ENCODE measurements at places on chromosomes 2 and 18.

GRCh38 chr18:3579701-3580100 lies 129.7 kb downstream of the TGIF1 start:
- no peak for DNase-seq

- no peak for DNase-seq
Measured at GRCh38 chr18:40708726-40709125, 1246.3 kb upstream of the PIK3C3 start.

DNA sequence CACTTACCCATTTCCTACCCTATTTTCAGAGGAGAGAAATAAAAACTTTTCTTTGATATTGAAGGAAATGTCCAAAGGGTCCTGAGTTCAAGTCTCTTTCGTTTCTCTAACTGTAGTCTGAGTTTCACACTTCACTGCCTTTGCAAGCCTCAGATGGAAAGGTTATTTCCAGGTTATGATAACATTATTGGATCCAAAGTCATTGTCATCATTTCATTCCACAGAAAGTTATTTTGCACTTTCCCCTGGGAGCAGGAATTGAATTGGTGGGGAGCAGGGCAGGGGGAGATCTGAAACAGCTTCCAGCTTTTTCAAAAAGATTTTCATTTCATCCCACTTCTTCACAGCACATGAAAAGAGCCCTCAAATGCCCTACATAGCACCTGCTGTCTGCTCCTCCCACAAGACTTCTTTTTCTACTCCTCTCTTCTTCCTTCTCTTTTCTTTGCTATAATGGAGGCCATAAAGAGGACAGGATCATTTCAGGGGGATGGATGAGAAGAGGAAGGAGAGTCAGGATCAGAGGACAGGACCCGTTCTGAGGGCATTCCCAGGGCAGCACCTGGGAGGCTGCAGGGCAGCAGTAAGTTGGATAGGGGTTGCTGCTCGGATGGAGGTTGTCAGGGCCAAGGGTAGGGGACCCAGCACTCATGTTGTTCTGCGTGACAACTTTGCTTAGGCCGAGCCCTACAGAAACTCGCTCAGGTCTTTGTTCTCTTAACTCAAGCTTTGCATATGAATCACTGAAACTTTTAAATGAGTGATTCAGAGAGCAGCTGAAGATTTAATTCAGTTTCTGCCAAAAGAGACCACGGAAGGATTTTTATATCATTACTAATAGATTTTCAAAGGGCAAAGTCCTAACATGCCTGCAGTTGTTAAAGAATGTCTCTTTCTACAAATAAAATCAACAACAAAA lies 11.4 kb upstream of the GALNT5 start:
- peak; percentile 23 for DNase-seq

GRCh38 chr2:74414881-74415761 lies 6.3 kb downstream of the C2orf81 start:
- DNase-seq, result no peak

DNA sequence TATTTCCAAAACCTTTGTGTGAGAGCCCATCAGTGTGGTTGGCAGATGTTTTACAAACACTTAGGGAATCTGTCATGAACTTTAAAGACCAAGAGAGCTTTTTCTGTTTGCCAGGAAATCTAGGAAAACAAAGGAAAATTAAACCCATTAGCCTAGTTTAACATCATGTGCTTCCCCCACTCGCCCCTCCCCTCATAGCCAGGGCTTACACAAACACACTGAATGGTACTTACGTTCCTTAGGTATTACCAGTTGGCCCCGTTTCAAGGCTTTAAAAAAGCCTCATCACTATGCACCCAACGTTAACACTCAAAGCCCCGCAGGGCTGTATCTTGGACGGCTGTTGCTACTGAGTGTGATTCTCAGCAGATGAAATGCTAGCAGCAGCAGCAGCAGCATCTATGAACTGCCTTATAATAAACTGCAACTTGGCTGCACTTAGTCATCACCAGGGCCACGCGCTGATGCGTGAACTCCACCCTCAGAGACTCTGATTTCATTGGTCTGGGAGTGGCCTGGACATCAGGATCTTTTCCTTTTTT lies 20.1 kb upstream of the TTC39C start:
- no peak for DNase-seq

GRCh38 chr18:39057423-39058064 lies 1491.9 kb upstream of the CELF4 start:
- DNase-seq, result no peak

DNA sequence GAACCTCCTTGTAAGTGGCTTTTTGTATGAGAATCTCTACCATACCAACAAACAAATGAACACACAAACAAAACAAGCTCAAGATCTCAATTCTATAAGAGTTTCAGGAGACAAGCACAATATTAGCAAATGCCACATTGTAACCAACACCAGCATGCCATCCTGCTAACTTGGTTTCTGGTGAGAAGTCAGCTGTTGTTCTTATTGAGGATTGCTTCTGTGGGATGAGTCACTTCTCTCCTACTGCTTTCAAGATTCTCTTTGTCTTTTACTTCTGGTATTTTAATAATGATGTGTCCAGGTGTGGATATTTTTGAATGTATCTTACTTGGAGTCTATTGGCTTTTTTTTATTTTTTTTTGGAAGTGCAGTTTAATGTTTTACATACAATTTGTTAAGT lies 131.7 kb downstream of the BCL2L11 start:
- DNase-seq, result no peak

DNA sequence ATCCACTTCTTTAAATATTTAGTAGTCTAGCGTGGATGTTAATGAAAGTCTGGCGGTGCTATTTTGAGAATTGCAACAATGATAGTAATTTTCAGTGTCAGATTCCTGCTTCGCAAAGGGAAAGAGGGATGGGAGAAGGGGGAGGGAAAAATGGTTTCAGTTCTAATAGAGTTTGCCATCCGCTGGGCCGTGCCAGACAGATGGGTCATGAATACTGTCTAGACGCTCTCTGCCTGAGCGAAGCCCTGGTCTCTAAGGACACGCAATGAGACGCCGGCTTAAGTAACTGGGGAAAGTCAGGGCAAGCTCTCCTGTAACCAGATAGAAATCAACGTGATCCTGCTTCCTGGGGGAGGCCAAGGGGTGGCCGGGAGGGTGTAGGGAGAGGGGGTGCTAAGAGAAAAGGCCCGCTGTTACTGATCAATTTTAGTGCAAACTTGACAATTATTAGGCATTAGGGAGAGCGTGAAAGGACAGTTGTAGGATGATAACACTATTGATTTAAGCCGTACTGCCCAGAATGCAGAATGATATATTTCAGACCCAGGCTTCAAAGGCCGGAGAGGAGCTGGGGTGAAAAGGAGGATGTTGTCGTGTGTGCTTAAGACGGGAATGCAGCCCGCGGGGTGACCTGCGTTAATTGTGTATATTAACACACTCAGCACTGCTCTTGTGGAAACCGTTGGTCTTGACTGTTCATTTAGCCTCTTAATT lies 229.2 kb downstream of the LDLRAD4 start:
- DNase-seq, result no peak

DNA sequence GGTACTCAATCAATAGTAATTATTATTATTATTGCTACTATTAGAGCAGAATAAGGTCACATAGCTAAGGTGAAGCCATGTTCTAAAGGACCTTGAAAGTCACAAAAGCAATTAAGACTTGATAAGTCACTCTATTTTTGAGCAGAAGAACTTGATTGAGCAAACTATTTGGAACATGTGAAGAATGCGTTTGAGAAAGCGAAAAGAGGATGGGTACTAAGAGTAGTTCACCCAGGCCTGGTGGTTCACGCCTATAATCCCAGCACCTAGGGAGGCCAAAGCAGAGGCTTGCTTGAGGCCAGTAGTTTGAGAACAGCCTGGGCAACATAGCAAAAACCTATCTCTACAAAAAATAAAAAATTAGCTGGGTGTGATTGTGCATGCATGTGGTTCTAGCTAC lies 7.2 kb upstream of the RTN4 start:
- no peak for DNase-seq

GRCh38 chr2:43511199-43511598 lies 84.6 kb downstream of the THADA start:
- no peak for DNase-seq

GRCh38 chr2:136381722-136382633 lies 264.0 kb upstream of the CXCR4 start:
- DNase-seq, result peak; percentile 77

DNA sequence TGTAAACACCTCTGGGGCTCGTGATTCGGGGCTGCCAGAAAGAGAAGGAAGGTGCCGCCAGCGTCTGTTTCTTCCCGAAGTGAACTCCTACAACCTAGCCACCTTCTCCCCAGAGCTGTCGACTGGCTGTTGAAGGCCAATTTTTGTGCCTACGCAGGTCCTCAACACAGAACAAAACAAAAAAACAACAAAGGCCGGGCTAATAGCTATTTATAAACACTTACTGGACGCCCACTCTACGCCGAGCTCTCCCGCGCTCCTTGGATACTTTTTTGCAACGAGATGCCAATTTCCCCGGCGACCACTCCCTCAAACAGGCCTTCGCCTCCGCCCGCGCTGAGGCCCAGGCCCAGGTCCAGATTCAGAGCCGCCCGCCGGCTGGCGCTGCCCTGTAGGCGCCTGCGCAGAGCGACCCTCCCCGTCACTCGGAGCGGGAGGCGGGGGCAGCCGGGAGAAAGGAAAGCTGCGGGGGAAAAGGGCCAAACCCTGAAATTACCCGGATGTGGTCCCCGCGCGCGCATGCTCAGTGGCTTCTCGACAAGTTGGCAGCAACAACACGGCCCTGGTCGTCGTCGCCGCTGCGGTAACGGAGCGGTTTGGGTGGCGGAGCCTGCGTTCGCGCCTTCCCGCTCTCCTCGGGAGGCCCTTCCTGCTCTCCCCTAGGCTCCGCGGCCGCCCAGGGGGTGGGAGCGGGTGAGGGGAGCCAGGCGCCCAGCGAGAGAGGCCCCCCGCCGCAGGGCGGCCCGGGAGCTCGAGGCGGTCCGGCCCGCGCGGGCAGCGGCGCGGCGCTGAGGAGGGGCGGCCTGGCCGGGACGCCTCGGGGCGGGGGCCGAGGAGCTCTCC lies at the start of gene SMAD4:
Gene SMAD4, plus strand, starts transcription at position 520 of the 843 bp plus-strand sequence. CDS start 16,834 bp downstream, outside the sequence.
- DNase-seq, result peak; percentile 96

- no peak for DNase-seq
Measured at GRCh38 chr2:9263428-9263827, 56.8 kb downstream of the ASAP2 start.

DNA sequence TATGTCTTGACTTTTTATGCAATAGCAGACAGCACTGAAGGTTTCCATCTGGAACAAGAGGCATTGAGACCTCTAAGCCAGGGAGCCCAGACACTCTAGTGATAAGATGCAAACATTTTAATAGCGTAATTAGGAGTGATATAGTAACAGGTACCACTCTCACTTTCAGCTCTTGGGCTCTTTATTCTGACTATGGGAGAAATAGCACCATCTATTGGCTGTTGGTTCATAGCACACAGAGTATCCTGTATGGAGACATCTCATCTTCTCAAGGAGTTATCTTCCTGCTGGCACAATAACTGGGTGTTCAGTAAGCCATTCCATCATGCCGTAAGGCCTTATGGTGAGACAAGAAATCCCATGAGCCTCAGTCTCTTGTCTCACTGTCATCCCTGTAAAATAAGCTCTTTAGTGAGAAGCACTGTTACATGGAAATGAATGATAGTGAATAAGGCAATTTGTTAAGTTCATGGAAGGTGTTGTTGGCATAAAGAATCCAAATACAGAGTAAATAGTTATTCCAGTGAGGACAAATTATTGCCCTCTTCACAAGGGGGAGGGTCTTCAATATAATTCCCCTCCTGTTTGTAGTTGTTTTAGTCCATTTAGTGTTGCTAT lies 48.3 kb downstream of the THUMPD2 start:
- DNase-seq, result no peak

GRCh38 chr2:198161151-198161550 lies 356.8 kb downstream of the PLCL1 start:
- DNase-seq, result no peak

GRCh38 chr18:55443776-55444175 lies 144.2 kb downstream of the TCF4 start:
- no peak for DNase-seq
